D341Med (cell line): ENCODE measurements at places on chromosomes 4 and X.

DNA sequence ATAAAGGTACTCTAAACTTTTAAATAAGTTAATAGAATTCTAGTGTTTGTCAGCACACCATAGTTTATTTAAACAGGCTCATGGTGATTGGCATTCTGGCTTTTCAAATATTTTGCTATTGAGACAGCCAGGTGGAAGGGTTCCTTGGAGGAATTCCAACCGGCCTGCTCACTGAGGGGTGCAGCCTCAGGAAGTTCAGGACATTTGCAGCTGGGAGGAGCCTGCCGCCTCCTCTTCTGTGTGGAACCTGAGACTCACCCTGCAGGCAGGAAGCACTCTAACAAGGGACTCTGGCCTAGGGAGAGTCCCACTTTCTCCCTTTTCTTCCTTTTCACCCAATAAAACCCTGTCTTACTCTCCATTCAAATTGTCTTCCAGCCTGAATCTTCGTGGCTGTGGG, 1328.0 kb downstream of the FSTL5 start:
- no peak for DNase-seq

- DNase-seq: no peak
Measured at GRCh38 chr4:99821918-99822503, 5.4 kb downstream of the DAPP1 start.

DNA sequence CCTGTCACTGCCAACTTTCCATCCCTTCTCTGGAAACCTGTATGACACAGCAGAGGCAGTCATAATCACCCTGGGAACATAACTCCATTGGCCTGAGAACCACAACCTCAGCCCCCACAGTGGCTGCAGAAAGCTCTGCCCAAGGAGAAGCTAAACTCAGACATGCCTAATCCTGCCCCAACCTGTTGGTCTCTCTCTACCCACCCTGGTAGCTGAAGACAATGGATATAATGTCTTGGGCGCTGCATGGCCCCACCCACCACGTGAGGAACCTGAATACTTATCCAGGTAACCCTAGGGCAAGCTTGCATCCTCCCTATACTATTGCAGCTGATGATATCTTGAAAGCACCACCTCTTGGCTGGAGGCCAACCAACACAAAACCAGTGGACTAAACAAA, 225.2 kb downstream of the TEX13C start:
- no peak for DNase-seq

- DNase-seq: peak; percentile 35
Measured at GRCh38 chr4:172654457-172654856, 514.2 kb upstream of the GALNT7 start.

DNA sequence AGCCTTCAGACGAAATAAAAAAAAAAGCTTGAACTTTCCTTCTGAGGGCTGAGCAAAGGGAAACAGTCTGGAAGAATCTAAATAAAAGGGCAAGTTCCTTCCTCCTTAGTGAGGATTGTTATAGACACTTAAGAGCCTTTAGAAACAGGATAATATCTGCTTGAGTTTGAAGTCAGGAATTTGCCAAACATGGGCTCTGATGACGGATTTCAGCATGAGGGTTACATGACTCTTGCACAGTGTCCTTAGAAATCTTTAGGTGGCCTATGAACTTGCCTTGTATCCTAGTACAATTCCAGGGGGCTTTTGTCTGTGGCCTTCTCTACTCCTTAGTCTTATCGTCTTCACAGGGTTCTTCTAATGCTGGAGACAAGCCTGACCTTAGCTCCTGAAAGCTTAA, 94.1 kb downstream of the RLIM start:
- no peak for DNase-seq

DNA sequence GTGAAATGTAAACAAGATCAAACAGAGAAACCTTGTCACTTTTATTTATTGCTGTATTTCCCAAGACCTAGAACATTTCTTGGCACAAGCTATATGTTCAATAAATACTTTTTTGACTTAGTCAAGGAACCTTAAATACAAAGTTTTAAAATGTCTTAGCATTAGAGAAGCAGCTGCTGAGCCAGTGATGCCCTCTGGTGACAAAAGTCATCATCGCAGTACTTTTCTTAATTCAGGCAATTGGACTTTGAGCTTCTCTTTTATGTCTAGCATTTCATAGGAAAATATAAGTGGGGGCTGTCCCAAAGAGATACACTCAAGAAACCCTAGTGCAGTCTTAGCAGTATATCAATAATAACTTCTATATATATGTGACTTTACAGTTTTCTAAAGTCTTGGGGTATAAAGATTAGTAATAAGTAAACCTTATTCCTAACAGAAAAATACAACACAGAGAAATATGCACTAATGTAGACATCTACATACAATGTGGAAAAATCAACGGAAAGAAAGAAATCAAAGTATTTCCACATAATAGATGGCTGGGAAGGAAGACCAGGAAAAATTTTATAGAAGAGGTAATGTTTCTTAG, 118.4 kb downstream of the DTHD1 start:
- peak; percentile 31 for DNase-seq

DNA sequence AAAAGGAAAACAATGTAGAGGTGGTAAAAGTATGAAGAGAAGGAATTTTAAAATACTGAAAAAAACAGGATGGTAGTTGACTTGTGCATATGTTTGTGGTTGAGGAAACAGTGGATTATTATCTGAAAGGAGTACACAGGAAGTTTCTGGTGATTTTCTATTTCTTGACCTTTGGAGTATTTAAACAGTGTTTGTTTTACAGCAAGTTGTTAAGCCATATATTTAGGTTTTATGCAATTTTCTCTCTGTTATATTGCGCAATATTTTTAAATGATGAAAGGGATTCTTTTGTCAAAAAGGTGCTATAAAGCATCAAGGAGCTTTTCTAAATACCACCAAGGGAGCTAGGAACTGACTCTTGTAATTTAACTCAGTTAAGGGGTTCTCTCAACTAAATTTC, 343.1 kb upstream of the MAOA start:
- DNase-seq: no peak
